ENCODE measurements at places on chromosomes 2 and 18. TPM values are rescaled to one million over a fixed set of nuclear protein-coding genes. Genes with fewer than 3 reads are reported as not detected.

- no peak for DNase-seq
These were observed 615 bp upstream of the CCNT2 start for GRCh38 chr2:134917888-134918525.

The ATP8B1 gene
- total RNA-seq, result 5.2 TPM

The RGPD4 gene
- not detected for total RNA-seq

The CNDP1 gene
- not detected for total RNA-seq

All from Daoy (cell line).